Myocyte (in vitro differentiated cells): ENCODE measurements at places on chromosomes 7 and 10. TPM values are rescaled to one million over a fixed set of nuclear protein-coding genes. Genes with fewer than 3 reads are reported as not detected.

- DNase-seq = no peak
Measured at GRCh38 chr10:5441106-5441505, 28.7 kb downstream of the NET1 start.

The GATA3 gene
- 0.11 TPM in 1 of 2 replicates, not detected in the other for total RNA-seq

- peak; percentile 34 for DNase-seq
Measured at GRCh38 chr7:87231711-87232110, 12.2 kb upstream of the TMEM243 start.

The SDK1 gene
- total RNA-seq = 1.9 and 2.8 TPM in 2 replicates

DNA sequence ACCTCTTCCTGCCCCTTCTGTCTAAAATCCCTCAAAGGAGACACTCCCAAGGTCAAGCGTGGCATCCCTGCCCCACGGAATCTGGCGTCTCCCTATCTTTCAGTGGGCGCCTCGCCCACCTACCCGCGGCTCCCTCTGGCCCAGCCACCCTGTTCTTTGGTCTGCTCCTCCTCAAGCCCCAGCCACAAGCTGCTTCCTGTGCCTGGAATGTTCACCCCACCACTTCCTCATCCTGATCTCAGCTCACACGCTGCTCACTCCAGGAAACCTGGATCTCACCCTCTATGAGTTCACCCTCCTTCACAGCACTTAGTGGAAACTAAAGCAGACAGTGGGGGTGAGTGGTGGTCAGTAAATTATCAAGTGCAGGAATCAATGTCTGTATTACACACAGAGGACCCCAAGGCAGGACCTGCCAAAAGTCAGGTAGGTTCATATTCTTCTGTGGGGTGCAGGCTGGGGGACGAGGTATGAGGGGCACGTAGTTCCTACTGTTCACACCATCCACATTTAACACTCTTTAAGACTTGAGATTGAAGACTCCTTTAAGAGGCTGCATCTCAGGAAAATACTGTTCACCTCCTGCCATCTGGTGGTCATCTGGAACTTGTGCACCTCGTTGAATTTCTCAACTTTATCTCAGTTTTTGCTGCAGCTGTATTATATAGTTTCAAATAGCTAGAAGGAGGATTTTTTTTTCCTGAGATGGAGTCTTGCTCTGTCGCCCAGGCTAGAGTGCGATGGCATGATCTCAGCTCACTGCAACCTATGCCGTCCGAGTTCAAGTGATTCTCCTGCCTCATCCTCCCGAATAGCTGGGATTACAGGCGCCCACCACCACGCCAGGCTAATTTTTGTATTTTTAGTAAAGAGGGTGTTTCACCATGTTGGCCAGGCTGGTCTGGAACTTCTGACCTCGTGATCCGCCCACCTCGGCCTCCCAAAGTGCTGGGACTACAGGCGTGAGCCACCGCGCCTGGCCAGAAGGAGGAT is 166.6 kb downstream of the ARHGAP21 start:
- peak; percentile 68 for DNase-seq

DNA sequence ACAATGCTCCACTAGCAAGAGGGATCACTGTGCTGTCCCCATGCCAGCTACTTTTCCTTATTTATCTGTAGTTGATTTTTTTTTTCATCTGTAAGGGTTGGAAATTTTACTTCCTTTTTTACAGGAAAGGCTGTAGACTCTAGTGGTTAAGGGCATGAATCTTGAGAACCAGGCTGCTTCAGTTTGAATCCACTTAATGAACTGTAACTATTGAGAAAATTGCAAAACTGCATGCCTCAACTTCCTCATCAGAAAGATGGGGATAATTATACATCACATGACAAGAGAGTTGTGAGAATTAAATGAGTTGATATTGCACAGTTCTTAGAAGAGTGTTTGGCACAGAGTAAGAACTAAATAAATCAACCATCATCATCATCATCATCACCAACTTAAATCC is 106.4 kb upstream of the GSDME start:
- DNase-seq = no peak

GRCh38 chr10:107898392-107898791 is 733.9 kb upstream of the SORCS1 start:
- DNase-seq = no peak

The NAT16 gene
- not detected in 2 replicates for total RNA-seq

DNA sequence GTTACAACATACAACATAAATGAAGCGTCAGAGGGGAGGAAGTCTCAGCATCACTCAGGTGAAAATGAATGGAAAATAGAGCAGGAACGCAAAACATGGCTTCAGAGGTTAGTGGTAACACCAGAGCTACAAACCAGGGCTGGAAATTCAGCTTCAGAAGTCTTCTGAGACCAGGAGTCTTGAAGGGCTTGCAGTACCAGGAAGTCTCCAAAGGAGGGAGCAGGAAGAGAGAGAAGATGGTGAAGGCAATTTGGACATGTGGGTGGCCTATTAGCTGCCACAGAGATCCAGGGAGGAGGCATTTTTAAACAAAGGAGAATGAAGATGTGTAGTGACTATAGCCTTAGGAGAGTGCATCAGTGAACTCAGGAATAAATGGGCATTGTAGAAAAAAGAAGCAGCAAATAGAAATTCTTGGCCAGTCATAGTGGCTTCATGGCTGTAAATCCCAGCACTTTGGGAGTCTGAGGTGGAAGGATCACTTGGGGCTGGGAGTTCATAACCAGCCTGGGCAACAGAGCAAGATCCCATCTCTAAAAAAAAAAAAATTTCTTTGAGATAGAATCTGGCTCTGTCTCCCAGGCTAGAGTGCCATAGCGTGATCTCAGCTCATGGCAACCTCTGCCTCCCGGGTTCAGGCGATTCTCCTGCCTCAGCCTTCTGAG is 9.3 kb upstream of the TET1 start:
- DNase-seq = peak; percentile 86

DNA sequence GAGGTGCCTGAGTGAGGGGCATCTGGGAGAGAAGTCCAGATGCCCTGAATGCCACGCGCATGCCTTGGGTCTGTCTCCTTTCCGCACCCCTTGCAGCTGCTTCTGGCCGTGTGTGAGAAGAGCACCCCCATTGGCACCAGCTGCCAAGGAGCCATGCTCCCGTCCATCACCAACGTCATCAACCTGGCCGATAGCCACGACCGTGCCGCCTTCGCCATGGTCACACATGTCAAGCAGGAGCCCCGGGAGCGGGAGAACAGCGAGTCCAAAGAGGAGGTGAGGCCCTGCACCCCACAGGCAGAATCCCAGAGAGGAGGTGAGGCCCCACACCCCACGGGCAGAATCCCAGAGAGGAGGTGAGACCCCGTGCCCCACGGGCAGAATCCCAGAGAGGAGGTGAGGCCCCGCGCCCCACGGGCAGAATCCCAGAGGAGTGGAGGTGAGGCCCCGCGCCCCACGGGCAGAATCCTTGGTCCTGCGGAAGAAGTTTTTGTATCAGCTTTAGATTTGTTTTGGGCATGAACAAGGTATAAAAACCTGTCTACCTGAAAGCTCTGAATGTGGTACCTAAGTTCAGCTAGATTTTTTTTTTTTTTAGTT is 91.8 kb downstream of the TRRAP start:
- DNase-seq = peak; percentile 22

The LRRC61 gene
- not detected in 2 replicates for total RNA-seq

- DNase-seq = no peak
Measured at GRCh38 chr7:28998105-28998504, 40.0 kb upstream of the TRIL start.

The FAM185A gene
- 7.7 and 9.8 TPM in 2 replicates for total RNA-seq

DNA sequence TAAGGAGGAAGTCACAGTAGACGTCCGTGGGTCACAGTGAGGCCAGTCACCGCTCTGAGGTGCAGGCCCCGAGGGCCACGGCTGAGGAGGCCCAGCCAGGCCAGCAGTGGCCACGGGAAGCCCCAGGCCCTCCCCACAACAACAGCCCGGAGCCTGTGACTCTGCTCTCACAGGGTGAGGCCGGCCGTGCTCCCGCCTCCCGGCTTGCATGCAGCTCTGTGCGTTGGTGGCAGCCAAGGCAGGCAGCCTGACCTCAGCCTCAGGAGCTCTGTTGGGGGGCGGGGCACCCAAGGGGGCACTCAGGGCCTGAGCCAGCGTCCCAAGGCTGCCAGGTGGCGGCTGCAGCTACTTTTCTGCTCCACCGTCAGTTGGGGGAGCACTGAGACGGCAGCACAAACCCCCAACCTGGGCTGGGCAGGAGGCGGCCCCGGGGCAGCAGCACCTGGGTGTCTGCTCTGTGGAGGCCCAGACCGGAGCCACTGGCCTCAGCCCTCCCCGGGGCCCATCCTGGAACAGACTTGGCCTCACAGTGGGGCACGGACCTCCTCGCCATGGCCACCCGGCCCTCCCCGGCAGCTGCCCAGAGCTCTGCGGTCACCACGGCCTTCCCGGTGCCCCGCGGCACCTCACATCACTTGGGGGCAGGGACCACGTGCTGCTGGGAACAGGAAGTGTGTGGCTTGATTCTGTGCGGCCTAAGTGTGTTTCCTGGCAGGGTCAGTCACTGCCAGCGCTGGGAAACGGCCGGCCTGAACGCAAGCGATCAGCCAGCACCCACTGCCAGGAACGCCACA is 13.3 kb downstream of the CYP2W1 start:
- no peak for DNase-seq

DNA sequence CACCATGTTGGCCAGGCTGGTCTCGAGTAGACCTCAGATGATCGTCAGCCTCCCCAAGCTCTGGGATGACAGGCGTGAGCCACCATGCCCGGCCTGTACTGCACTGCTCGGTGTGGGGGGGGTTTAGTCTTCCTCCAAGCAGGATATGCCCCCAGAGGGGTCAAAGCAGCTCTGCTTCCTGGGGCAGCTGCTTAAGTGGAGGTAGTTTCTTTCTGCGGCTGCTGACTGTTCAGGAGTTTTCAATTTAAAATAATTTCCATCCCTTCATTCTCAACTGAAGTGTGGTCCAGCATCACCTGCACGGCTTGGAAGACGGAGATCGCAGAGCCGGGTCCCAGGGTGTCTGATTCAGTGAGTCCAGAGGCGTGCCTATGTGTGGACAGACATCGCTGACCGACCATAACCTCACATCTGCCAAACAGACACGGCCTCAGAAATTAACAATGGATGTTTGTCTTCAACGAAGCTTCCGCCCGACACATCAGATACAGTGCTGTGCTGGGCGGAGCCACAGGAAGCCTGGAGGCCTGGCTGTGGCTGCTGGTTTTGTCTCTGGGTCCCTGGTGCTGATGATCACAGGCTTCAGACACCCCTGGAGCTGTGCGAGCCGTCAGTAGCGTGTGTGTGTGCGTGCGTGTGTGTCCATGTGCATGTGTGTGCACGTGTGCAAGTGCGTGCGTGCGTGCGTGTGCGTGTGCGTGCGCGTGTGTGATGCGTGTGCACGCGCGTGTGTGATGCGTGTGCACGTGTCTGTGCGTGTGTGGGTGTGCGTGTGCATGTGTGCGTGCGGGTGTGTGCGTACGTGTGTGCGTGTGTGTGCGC is 226.5 kb upstream of the PITRM1 start:
- DNase-seq = no peak

- no peak for DNase-seq
Measured at GRCh38 chr10:77710081-77710551, 72.5 kb upstream of the KCNMA1 start.

The ZNF365 gene
- total RNA-seq = 1.4 and 2.9 TPM in 2 replicates

DNA sequence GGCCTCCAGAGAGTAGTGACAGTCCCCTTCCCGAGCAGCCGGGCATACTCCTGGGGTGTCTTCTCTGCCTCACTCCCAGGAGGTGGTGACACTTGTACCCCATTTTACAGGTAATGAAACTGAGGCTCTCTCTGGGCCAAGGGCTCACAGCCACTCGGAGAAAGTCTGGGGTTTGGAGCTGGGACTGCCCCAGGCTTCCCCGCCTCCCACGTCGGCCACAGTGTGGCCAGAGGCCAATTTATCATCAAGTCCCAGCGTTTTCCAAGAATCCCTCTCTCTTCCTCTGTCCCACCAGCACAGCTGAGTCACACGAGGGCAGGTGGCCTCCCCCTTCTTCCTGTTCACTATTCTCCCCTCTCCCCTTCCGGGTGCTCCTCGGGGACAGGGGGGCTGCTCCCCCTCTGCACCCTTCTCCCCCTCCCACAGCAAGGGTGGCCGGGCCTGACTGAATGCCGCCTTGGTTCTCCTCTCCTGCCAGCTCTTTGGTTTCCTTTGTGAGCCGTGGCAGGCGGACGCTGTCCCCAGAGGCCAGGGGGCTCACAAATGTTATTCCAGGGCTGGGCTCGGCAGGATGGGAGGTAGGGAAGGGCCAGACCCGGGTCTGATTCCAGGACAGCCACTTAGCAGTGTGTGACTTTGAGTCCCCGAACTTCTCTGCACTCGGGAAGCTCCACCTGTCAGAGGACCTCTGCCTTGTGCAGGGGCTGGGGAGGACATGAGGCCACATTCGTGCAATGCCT is 17.7 kb downstream of the CLIP2 start:
- peak; percentile 60 for DNase-seq
